Activated CD8-positive, alpha-beta memory T cell treated with anti-CD3 and anti-CD28 coated beads, Interleukin-2, amount 10 ng/mL, durations not matched to agents 7 days and 5 days (primary cell): ENCODE measurements at places on chromosomes 6 and 20. TPM values are rescaled to one million over a fixed set of nuclear protein-coding genes. Genes with fewer than 3 reads are reported as not detected.
A peak's percentile ranks its signal among the peaks of the same experiment; 100 is the strongest.

- no peak for DNase-seq
Measured at GRCh38 chr20:41392871-41393704, 26.5 kb upstream of the EMILIN3 start.

The TNNC2 gene
- total RNA-seq: not detected

The CD40 gene
- total RNA-seq: 2.2 TPM

The ALDH8A1 gene
- total RNA-seq: 0.84 TPM

GRCh38 chr6:64497634-64498033 is 862.0 kb downstream of the PHF3 start:
- no peak for DNase-seq

The CFAP61 gene
- not detected for total RNA-seq

GRCh38 chr6:26104457-26105108 is 17.4 kb downstream of the HFE start:
- peak; percentile 59 for DNase-seq

- no peak for DNase-seq
Measured at GRCh38 chr6:124561635-124562130, 400.6 kb upstream of the RNF217 start.

DNA sequence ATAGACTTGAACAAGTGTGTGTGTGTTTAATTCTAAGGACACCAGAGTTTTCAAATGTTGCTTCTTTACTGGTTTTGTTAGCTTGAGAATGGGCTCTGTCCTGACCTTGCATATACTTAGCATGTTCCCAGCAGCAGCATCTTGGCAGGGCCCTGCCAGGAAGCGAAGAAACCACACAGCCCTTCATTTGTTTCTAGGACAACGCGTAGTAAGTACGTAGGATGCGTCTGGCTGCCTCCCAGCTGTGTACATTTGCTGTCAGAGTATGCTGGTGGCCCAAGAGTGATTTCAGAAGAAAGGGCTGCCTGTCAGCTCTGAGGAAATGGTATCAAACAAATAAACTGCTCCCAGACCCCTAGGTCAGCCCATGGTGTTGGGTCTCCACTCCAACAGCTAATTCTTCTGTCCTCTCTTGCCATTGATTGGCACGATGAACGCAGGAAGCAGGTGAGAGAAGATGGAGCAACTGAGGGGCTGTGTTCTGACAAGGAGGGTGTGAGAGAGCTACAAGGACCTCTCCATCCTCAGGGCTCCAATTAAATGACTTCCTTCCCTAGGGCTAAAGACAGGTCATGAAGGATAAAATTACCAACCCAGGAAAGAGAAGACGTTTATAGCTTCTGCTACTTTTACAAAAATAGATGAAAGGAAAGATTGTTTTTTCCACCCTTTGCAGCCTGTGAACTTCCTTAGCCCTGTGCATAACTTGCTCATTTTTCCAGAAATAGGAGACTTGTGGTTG is 55.9 kb upstream of the HDDC2 start:
- DNase-seq: no peak

The BPIFB4 gene
- not detected for total RNA-seq

DNA sequence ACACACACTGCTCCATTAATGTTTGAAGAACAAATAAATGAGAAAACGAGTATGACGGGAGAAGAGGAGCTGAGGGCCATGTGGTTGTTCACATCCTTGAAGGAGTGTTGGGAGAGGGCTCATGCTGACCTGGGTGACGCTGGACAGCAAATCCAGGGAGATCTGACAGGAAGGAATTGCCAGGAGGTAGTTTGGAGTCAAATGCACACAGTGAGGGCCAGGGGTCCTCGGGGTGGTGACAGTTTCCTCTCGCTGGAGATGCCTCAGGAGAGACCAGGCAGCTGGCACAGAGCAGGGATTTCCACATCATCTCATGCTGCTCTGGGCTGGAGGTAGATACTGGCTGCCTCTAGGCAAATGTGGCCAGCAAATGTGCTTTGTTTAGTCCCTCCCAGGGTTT is 2.0 kb upstream of the TMEM181 start:
- DNase-seq: no peak

GRCh38 chr20:22563062-22563965 is 21.1 kb downstream of the FOXA2 start:
- no peak for DNase-seq

GRCh38 chr6:125949069-125949468 is 7.5 kb upstream of the HINT3 start:
- DNase-seq: no peak

The TRIM31 gene
- total RNA-seq: not detected

- DNase-seq: peak; percentile 83
Measured at GRCh38 chr6:28988536-28989311, 16.4 kb downstream of the ZNF311 start.

The KLHDC3 gene
- 75.1 TPM for total RNA-seq

DNA sequence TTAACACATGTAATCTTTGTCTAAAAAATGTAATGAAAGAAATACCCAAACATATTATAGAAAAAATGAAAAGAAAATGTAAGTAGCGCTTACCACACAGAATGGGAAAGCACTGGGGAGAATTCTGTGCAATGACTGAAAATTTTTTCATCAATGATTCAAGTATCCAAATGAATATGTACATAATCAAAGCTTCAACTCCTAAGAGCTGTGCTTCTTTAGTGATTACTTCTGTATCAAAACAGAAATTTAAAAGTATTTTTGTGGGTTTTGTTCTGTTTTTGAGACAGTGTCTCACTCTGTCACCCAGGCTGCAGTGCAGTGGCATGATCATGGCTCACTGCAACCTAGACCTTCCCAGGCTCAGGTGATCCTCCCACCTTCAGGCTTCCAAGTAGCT is 13.7 kb downstream of the LMBRD1 start:
- DNase-seq: no peak

GRCh38 chr6:28135393-28135792 is 6.3 kb upstream of the ZKSCAN8 start:
- DNase-seq: no peak

DNA sequence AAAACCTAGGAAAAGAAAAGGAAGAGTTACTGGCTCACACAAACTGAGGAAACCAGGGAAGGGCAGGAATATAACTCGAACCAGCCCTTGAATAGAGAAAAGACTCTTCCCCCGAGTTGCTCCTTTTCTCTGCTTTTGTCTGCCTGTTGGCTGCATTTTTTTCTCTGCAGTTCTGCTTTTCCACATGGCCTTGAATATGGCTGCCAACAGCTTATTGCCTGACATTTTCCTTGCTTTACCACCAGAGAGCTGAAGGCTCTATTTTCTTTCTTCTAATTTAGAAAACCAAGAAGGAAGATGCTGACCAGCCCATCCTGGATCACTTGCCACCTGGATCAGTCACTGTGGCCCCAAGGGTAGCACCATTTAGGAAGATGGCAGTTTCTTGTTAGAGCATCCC is 164.8 kb upstream of the MAN1A1 start:
- no peak for DNase-seq

The LHFPL5 gene
- total RNA-seq: not detected

- no peak for DNase-seq
Measured at GRCh38 chr6:90765895-90766294, 179.0 kb upstream of the MAP3K7 start.

The DSP gene
- 0.09 TPM for total RNA-seq

- peak; percentile 21 for DNase-seq
Measured at GRCh38 chr20:24987244-24987643, 5.3 kb downstream of the APMAP start.

The RBM24 gene
- total RNA-seq: not detected

DNA sequence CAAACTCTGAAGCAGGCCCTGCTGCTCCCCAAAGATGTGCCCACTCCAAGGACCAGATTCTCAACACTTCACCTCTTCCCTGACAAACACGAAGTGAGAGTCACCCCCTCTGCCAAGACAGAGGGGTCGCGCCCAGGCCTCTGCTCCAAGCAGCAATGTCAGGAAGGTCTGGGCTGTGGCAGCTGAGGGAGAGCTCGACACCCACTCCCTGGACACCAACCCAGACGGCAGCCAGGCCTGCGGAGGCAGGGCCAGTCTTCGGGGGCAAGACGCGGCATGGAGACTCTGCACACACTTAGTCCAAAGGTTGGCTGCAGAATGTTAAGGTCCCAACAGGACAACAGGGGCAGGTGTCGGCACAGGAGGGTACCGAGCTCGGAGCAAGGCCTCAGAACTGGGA is 144.2 kb downstream of the DLL1 start:
- no peak for DNase-seq

GRCh38 chr20:32069711-32070110 is 17.7 kb downstream of the HCK start:
- DNase-seq: no peak

GRCh38 chr6:138896104-138896756 is 91.8 kb downstream of the REPS1 start:
- no peak for DNase-seq

- DNase-seq: peak; percentile 52
Measured at GRCh38 chr6:46015119-46015968, at the start of gene CLIC5. CLIC5 (minus strand) TSS chr6:46015860; CDS start chr6:46015542, 318 bp downstream.

DNA sequence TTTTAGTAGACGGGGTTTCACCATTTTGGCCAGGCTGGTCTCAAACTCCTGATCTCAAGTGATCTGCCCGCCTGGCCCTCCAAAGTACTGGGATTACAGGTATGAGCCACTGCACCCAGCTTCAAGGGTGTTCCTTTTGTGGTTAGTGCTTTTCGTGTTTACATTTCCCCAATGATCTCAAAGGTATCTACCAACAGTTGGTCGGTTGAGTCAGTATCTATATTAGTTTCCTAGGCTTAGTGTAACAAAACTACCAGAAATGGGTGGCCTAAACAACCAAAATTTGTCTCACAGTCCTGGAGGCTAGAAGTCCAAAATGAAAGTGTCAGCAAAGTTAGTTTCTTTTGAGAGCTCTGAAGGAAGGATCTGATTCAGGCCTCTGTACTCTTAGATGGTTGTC is 30.1 kb downstream of the CASP8AP2 start:
- peak; percentile 65 for DNase-seq

The NKAIN4 gene
- not detected for total RNA-seq

DNA sequence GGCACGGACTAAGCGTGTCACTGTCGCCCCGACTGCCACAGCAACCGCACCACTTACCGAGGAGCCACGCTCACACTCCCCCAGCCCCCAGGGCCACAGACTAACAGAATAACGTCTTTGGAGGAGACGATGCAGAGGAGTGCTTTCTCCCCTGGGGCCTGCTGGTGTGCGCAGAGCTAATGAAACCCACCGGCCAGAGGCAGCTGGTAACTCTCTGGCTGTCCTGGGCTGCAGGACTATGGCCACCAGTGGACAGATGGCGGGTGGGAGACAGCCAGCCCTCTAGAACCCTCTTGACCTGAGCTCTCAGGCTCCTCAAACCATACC is 228.0 kb downstream of the DLL1 start:
- DNase-seq: no peak

GRCh38 chr6:153059757-153060156 is 57.2 kb upstream of the MTRF1L start:
- no peak for DNase-seq

The KCNQ5 gene
- total RNA-seq: 7.2 TPM

The SLC35F1 gene
- not detected for total RNA-seq

DNA sequence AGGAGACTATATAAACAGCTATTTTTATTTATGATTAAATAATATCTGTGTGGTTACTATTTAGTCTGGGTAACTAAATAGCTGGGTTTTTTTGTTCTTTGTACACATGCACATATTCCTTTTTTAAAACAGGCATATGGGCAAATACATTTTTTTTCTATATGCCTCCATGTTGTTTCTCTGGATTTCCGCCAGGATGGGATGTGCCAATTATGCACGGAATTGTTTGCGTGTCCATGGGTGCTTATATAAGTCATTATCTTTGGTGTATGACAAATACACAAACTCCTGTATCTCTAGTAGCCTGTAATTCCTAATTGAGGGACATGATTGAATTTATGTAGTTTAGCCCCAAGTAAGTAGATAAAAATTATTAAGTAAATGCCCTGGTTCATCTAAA is 226.9 kb downstream of the BCKDHB start:
- no peak for DNase-seq

The KCNS1 gene
- total RNA-seq: 0.18 TPM

- no peak for DNase-seq
Measured at GRCh38 chr6:128932061-128932460, 49.1 kb downstream of the LAMA2 start.

The C20orf144 gene
- total RNA-seq: 0.53 TPM

The TCF21 gene
- not detected for total RNA-seq

The LAMA4 gene
- not detected for total RNA-seq

DNA sequence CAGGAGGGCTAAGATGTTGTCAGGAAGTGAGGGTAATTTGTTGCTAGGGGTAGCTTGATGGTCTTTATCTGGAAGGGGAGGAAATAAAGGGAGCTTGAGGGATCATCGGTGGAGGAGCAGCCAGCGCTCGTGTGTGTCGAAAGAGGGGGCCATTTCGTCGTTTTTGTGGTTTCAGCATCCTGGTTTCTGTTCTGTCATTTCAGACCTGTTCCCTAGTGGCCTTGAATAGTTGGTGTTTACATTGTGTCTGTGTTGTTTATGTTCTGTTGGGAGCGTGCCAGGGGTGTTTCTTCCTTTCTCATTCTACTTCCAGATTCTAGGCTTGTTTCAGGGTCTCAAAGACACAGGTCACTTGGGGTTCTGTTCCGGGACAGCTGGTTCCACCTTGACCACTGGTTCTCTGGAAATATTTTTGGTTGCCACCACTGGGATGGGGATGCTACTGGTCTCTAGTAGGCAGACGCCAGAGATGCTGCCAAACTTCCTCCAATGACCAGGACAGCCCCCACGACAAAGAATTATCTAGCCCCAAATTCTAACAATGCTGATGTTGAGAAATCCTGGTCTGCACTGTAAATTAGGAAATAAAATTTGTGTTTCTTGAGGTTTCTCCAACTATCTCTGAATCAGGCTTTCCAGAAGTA is 113.9 kb upstream of the NAA20 start:
- DNase-seq: peak; percentile 42

DNA sequence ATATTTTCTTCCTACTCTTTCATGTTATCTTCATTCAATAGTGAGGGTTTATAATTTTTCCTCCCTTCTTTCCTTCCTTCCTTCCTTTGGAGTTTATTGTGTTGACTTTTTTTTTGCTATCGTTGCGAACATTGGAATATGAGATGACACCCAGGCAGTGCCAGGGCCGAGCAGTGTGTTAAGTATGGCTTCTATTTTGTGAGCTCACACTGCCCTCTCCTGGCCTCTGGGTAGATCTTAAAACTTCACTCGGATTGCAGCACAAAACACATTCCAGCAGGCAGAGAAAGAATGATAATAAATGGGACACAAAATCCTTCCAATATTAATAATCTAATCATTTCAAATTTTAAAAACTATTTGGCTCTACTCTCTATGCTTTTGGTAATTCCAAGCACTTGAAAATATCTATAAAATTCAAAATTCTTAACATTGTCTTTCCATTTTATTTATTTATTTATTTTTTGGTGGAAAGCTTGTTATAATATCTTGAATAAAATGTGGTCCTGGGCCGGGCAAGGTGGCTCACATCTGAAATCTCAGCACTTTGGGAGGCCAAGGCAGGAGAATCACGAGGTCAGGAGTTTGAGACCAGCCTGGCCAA is 147.4 kb upstream of the OLIG3 start:
- peak; percentile 76 for DNase-seq

DNA sequence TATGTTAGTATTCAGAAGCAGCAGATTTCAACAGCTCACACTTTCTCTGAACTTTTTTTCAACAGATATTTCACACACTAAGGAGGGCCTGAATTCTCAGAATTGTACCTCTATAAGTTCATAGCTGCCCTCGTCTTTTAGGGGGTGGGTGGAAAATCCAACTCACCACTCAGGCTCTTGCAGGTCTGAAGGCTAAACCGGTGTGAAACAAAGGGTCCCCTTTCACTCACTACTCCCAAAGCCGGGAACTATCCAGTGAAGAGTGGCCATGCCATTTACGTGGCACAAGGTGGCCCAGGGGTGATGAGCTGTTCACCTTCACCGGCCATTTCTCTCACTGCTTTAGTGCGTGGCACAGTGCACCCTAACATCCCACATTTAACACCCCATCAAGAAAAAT is 24.2 kb downstream of the TBC1D7 start:
- DNase-seq: no peak
